Melanocyte of skin (primary cell): ENCODE measurements at places on chromosomes 5 and 9. TPM values are rescaled to one million over a fixed set of nuclear protein-coding genes. Genes with fewer than 3 reads are reported as not detected.

BTNL3 gene
- not detected in 2 replicates for total RNA-seq

SPATA31C1 gene
- total RNA-seq, result not detected in 2 replicates

CFAP157 gene
- total RNA-seq, result under 0.01 TPM in 2 replicates

KIF27 gene
- total RNA-seq, result 2.0 and 2.3 TPM in 2 replicates
